NCI-H2081 treated with DMSO at 0.1 percent for 48 hours (cell line): ENCODE measurements at places on chromosomes 1 and 21.

DNA sequence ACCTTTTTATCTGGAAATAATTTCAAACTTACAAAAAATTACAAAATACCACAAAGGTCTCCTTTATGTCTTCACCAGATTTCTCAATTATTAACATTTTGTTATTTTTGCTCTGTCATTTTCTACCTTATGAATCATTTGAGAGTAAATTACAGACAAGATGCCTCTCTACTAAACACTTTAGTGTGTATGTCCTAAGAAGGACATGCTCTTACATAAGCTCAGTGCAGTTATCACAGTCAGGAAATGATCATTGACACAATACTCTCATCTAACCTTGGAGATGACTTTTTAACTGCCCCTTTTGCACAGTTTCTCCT, 378.9 kb upstream of the RUNX1 start:
- DNase-seq, result no peak

DNA sequence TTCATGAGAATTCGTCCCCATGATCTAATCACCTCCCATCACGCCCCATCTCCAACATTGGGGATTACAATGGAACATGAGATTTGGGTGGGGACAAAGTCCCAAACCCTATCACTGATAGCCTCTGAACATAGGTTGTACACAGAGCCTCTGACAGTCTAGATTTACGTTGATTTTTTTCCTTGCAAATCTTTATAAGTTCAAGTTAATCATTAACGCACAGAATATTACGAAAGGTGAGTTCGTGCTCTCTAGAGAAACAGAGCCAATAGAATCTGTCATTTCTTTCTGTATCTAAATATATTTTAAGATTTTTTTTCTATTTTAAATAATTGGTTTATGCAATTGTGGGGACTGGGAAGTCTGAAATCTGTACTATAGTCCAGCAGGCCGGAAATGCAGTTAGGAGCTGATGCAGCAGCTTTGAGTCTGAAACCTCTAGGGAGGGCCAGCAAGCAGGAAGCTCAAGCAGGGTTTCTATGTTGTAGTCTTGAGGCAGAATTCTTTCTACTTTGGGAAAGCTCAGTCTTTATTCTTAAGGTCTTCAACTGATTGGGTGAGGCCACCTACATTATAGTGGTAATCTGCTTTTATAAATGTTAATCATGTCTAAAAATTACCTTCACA, 61.0 kb downstream of the SELENOF start:
- no peak for DNase-seq

DNA sequence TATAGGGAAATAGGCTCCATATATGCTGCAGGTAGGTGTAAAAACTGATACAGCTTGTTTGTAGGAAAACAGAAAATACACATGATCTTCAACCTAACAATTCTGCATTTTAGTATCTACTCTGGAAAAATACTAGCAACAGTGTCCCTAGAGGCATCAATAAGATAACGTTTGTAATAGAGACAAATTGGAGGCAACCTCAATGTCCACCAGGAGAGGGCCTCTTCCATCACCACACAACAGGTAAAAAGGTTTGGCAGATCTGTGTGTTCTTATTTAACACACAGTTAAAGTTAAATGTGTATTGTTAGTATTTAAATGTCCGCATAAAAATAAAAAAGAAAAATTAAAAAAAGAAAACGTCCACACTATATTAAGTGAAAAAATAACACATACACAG, 5.4 kb downstream of the EIF2D start:
- no peak for DNase-seq

DNA sequence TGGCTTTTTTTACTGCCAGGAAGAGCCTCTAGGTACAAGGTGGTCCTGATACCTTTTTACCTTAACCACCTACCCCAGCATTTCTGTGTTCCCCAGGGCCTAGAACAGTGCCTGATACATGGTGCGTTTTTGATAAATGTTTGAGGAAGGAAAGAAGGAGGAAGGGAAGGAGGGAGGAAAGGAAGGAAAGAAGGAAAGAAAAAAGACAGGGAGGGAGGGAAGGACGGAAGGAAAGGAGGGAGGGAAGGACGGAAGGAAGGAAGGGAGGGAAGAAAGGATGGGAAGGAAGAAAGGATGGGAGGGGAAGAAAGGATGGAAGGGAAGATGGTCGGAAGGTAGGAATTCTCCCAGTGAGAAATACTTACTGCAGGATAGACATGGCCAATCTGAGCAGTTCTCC, 12.0 kb upstream of the MAGOH start:
- DNase-seq, result no peak
